ENCODE measurements at places on chromosomes 3 and 15.
A peak's percentile ranks its signal among the peaks of the same experiment; 100 is the strongest.

GRCh38 chr15:98830034-98830634 is 177.5 kb downstream of the PGPEP1L start:
- DNase-seq: no peak

GRCh38 chr15:41970456-41970855 is 1.9 kb downstream of the EHD4 start:
- no peak for DNase-seq

GRCh38 chr3:124385996-124386395 is 344.3 kb upstream of the UMPS start:
- DNase-seq: no peak

GRCh38 chr3:95387242-95388021 is 1324.6 kb downstream of the NSUN3 start:
- DNase-seq: no peak

DNA sequence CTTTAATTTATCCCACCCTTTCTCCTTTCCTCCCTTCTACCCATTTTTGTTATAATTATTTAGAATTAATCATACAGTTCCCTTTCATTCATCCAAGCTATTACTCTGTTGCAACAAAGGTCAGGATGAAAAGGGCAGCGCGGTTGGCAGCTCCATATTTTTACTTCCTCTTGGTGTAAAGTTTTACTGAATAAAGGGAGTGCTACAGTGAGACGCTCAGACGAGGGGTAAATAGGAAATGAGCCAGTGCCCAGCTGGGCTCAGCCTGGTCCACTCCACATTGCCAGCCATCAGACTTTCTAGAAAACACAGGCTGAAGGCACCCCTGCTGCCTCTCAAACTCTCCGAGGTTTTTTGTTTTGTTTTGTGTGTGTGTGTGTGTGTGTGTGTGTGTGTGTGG is 21.9 kb upstream of the ZBTB38 start:
- DNase-seq: no peak

DNA sequence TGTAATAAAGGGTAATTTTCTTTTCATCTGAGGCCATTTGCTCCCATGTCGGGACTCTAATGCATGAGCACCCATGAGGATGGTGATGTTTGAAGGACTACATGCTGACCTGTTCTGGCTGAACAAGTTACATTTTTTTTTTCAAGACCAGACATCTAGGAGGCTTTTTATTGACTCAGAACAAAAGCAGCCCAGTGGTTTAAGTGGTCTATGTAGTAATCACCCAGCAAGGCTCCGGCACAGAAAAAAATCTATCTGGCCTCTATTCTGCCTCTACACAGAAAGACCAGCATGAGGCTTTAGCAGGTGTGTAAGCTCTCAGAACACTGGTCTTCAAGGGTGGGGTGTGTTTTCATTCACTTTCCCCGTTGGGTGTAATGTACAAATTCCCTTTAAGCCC is 95.1 kb upstream of the ZBED2 start:
- DNase-seq: peak; percentile 63

DNA sequence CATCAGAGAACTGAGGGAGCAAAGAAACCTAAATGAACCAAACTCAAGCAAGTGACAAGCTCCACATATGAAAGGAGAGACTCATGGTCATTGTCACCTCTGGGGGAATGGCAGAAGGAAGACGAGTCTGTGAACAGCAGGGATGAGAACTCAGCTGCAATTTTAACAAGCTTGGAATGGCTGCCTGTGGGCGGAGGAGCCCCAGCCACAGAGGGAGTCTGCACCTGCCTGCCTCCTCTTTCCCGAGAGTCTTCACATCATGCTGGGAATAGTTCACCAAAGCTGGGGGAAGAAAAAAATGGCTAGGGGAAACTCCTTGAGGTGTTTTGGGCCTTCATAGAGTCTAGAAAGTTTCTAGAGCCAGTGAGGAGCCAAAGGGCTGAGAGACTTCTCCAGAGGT is 21.3 kb upstream of the BHLHE40 start:
- no peak for DNase-seq

GRCh38 chr3:129439226-129439816 is 427 bp downstream of the MBD4 start:
- no peak for DNase-seq

DNA sequence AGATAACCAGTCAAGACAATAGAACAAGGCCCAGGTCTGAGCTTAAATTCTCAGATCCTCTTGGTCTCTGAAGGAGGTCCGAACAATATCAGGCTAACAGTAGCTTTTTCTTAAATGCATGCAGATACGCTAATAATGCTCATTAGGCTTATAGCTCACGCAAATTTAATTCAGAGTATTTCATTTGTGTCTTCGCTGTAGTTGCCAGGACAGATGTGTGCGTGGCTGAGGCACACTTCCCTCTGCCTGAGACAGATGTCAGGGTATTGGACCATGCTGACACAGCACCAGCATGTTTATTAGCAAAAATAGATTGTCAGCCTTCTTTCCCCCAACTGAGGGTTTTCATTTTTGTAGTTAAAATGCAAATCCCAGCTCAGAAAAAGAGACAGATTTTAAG is 102.9 kb upstream of the BFSP2 start:
- no peak for DNase-seq

DNA sequence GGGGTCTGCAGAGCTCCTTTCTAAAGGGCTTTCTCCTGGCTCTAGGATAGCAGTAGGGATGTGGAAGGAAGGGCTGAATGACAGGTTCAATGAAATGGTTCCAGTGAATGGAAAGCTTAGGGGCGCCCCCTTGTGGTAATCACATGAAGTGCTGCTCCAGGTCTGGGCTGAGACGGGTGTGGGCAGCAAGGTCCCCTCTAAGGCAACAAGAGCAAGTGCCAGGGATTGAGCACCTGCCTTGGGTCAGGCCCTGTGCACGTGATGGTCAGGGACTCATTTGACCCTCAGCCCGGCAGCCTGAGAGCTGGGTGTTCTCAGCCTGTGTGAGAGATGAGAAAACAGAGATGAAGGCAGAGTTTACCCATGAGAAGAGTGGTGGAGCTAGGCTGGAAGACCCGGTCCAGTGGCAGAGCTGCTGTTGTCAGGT is 12.1 kb upstream of the CX3CR1 start:
- peak; percentile 42 for DNase-seq

DNA sequence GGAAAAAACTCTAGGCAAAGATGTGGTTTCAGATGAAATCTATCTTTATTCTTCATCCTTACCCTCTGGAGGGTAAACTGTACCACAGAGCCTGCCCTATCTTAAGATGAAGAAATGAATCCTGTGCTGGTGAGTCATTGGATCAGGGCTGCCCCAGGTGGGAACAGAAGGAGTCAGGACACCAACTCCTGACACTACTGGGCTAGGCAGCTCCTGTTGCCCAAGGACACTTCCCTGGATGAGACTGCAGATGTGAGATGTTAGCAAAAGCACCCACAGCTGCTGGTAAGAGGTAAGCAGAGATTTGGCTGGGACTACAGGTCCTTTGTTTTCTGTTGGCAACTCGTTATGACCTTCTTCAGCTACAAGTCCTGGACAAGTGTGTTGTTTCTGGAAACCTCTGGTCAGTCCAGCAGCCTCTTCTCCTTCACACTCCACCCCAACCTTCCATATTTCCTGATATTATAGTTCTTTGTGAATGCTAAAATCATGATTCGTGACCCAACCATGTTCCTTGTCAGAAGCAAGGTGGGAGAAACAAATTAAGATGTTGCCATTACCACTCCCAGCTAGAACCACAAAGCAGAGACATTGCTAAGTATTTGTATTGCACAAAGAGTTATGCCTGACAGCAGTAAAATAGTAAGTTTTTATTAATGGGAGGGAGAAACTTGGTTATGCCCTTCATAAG is 104.2 kb upstream of the TGFBR2 start:
- DNase-seq: no peak

DNA sequence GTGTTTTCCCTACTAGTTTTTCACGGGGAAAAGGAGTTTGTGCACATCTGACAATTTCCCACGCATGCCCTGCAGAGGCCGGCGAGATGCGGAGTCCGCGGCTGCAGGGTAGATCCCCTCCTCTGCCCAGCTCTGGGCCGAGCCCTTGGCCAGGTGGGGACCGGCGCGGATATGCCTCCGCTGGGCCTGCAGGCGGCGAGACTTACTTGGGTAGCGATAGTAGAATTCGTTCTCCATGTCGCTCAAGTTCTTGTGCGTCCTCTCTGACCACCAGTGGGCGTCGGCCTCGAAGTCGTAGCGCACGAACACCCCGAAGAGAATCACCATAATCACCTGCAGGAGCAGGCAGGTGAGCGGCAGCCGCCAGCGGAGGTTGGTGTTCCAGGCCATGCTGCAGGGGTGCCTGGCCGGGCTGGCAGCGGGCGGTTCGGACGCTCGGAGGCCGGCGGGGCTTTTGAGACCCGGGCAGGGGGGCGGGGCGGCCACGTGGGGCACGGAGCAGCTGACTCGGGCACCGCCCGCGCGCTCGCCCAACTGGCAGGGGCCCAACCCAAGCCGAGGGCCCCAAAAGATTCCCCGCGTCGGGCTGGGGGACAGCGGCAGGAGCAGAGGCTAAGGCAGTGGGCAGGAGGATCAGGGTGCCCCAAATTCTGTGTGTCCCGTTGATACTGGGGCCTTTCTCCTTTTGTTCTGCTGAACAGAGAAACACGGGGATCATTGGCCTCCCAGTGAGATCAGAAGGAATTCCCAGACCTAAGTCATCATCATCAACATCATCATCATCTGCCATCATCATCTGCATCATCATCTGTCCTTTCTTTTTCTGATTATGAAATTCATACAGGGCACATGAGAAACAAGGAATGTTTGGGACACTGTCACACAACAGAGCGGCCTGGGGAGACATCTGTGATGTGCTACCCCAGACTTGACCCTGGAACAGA is at the start of gene RHCG:
Gene RHCG (minus strand): TSS at position 429 of the 944 bp plus-strand sequence. CDS start 39 bp downstream, at position 390.
- DNase-seq: no peak

DNA sequence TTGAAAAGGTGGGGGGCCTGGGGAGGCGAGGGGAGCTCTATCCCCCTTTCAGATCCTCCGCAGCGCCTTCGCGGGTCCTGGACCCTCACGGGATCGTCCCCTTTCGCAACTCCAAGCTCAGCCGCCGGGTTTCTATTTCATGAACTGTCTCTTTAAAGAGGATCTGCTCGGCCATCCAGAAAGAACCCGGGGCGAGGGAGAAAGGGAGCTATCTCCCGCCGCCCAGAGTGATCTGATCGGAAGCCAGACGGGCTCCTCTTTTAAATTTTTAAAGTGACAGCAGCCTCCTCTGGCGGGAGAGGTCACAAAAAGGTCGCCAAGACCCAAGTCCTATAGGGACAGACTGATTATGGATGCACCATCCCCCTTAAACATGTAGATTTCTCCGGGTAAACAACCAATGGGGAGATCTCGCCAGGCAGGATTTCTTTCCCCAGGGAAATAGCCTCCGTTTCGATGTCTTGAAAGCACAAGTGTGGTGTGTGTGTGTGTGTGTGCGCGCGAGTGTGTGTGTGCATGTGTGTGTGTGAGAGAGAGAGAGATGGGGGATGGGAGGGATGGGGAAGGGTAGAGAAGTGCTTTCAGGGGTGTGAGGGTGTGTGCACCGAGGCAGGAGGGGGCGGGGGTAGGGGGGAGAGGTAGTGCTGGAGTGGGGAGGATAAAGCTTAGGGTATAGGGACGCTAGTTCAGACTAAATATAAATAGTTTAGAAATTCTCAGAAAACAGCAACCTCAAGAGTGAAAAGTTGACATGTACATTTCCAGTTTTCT is 516.1 kb downstream of the MECOM start:
- DNase-seq: peak; percentile 55

- no peak for DNase-seq
Observed at GRCh38 chr15:29870495-29871151, 48.4 kb upstream of the TJP1 start.

GRCh38 chr15:51048308-51048707 is 46.4 kb downstream of the TNFAIP8L3 start:
- DNase-seq: no peak

DNA sequence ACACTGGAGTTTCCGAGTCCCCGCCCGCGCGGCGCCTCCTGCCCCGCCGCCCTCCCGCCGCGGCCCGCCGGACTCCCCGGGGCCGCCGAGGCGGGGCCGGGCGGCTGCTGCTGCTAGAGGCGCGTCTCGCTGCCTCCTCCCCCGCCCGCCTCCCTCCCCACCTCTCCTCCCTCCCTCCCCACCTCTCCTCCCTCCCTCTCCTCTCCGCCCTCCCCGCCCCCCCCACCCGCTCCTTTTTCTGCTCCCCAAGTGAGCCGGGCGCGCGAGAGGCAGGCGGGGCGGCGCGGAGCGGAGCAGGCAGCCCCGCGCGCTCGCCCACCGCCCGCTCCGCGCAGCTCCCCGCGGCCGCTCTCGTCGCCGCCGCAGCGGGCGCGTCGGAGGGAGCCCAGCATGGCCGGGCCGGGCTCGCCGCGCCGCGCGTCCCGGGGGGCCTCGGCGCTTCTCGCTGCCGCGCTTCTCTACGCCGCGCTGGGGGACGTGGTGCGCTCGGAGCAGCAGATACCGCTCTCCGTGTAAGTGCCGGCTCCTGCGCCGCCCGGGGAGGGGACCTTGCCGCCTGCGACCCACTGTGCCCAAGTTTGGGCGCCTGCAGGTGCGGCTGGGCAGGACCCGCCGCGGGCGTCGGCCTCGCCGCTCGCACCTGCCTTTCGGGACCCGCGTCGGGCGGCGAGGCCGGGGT is at the start of gene CACNA2D3:
Gene CACNA2D3 (plus strand): TSS at position 229 of the 679 bp plus-strand sequence.
- no peak for DNase-seq

GRCh38 chr3:16550305-16550675 is 36.8 kb upstream of the RFTN1 start:
- no peak for DNase-seq

- no peak for DNase-seq
Observed at GRCh38 chr15:92667287-92667904, 11.8 kb upstream of the FAM174B start.

GRCh38 chr3:177676148-177676547 is 478.9 kb upstream of the TBL1XR1 start:
- DNase-seq: no peak

DNA sequence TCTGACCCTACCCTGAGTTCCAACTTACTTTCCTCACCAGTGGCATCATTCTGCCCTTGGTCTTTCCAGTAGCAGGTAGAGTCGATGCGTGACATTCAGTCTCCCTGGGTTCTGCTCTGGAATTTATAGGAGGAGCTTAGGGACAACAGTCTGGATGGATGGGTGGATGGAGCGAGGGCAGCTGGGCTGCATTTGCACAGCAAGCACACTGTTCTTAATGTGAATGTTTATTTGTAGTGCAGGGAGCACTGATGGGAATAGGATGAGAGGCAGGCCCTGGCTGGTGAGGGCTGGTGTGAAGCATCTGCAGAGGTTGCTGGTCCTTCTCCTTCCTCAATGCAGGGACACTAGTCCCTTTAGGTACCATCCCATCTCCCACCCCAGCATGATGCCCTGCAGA is 176.2 kb downstream of the EPHB1 start:
- DNase-seq: no peak
